ENCODE measurements at places on chromosomes 7 and 10. TPM values are rescaled to one million over a fixed set of nuclear protein-coding genes. Genes with fewer than 3 reads are reported as not detected.

The PLXNA4 gene
- 0.05 TPM for total RNA-seq

DNA sequence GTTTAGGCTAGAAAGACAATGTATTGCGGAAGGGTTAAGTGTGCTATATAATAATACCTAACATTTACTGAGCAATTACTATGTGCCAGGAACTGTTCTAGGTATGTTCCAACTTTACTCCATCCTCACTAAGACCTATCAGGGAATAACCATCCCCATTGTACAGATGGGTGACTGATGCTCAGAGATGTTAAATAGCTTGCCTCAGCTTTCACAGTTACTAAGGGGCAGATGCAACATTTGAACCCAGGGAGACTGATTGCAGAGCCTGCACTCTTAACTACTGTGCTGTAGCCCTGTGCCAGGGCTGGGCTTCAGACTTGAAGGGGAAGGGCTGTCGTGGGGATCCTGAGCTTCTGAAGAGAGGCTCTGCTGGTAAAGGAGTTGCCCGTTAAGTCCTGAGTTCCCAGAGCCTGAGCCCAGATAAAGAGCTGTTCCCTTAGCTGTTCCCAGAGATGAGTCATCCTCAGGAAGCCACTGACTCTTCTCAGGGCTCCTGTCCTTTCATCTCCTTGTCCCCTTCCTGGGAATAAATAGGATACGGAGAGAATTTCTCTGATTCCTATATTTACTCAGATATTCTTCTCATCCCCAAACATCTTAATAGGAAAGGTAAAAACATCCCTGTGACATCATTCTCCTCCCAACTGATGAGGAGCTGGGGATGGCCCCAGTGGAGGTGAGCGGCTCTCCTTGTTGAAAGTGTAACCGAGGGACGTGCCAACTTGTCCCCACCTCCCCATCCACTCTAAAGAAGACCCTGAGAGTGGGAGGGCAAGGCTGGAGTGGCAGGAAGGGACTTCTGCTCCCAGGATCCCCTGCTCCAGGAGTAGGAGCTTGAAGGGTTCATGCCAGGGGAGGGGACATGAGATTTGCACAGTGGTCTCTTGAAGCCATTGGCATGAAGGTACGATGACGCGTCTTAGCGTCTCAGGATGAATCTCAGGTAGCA, 28.0 kb upstream of the HABP2 start:
- DNase-seq, result no peak

GRCh38 chr7:1112109-1112508, 24.2 kb downstream of the GPER1 start:
- DNase-seq, result no peak

GRCh38 chr10:126049759-126050700, 153.7 kb downstream of the FANK1 start:
- peak; percentile 69 for DNase-seq

GRCh38 chr7:94004024-94004951, at the start of gene BET1:
Gene BET1 (minus strand): TSS chr7:94004355. CDS start chr7:94004216, 139 bp downstream.
- DNase-seq, result peak; percentile 100

DNA sequence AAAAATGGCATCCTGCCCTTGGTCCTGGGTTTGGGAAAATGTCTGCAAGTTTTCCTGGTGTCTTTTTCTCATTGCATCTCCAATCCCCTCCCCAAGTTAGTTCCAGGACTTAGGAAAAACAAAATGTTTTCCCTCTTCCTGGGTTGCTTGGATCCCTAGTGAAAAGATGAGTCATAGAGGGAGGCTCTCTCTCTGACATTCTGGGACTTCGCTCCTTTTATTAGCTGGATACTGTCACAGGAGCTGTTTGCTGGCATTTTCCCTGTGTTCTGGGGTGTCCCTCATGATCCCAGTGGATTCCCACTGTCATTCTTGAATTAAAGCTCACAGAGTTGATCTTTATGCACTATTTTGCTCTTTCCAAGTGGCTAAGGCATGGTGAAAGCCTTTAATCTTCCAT, 316.4 kb upstream of the MBL2 start:
- no peak for DNase-seq

The NUPR2 gene
- not detected for total RNA-seq

- DNase-seq, result no peak
These were observed 156.4 kb upstream of the AKR1E2 start for GRCh38 chr10:4669585-4669984.

The MCM10 gene
- total RNA-seq, result 0.05 TPM

The SFRP4 gene
- 5.9 TPM for total RNA-seq
